ENCODE measurements at places on chromosomes 5 and 9.

DNA sequence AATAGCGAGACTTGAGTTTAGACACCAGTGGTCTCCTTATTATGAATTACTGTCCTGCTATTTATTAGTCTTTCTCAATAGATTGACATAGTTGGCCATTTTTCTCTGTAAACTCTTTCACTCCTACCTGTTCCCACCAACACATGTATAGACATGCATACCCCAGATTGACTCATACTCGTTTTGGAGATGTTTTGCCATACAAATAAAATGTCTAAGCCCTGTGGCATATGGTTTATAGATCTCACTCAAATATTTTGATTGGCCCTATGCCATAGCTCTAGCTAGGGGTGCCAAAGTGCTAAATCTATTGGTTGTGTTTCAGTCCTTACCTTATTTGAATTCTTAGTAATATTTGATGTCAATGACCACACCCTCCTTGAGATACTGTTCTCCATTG lies 42.3 kb downstream of the CAMK4 start:
- no peak overlapping the region for H3K27ac ChIP-seq
- H3K27me3 ChIP-seq, result no peaks in the 10 kb centered on the region
- no peak for DNase-seq

- H3K27ac ChIP-seq, result no peak overlapping the region
- no peak for DNase-seq
- H3K27me3 ChIP-seq, result no peaks in the 10 kb centered on the region
These were observed 246.2 kb downstream of the MAN2A1 start for GRCh38 chr5:109935833-109936490.

DNA sequence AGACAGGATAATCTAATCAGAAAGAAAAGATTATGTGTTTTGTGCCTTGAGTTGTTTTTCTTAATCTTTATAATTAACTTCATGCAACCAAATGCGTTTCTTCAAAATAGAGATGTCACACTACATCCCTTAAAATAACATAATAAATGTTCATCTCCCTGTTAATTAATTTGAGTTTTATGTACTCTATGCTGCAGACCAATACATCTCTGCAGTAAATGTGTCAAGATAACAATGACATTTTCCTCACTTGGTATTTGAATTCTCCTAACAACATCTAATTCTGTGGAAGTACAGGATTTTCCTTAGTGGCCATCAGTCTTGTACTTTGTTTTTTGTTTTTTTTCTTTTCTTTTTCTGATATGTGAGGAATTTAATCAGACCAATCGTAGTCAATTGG lies 279.2 kb upstream of the TYRP1 start:
- H3K4me3 ChIP-seq, result no peak overlapping the region
- no peaks in the 10 kb centered on the region for H3K27me3 ChIP-seq
- no peak overlapping the region for H3K27ac ChIP-seq
- no peaks in the 10 kb centered on the region for H3K4me1 ChIP-seq
- H3K36me3 ChIP-seq, result no peaks in the 10 kb centered on the region

GRCh38 chr9:72932619-72933018 lies 20.2 kb downstream of the ALDH1A1 start:
- no peak overlapping the region for H3K27ac ChIP-seq
- no peak for DNase-seq

GRCh38 chr9:89483592-89484474 lies 14.1 kb downstream of the SEMA4D start:
- no peak overlapping the region for H3K27ac ChIP-seq
- peaks cover 20% of the 10 kb centered on the region for H3K4me1 ChIP-seq
- peak; percentile 70 for DNase-seq
- no peaks in the 10 kb centered on the region for H3K36me3 ChIP-seq
- peak overlapping the region; percentile 63 for H3K4me3 ChIP-seq

DNA sequence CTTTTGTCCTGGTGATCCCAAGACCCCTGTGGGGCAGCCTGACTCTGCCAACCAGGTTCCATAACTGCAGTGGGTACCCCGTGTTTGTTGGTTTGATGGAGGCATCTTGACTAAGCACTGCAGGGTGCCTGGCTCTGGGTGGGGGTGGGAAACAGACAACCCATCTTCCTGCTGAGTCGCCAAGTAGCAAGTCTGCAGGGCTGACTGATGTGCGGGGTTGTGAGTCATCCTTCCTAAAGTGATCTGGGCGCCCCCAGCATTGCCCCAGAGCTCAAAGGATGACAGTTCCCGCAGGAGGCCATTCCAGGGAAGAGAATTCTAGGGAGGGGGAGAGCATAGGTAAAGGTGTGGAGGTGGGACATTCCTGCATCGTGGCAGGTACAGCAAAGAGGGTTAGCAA lies 23.5 kb downstream of the DAB2IP start:
- H3K27ac ChIP-seq, result no peak overlapping the region
- H3K4me3 ChIP-seq, result no peak overlapping the region
- no peaks in the 10 kb centered on the region for H3K4me1 ChIP-seq
- no peaks in the 10 kb centered on the region for H3K27me3 ChIP-seq
- DNase-seq, result no peak

GRCh38 chr5:112289465-112289864 lies 129.6 kb downstream of the EPB41L4A start:
- H3K4me1 ChIP-seq, result no peaks in the 10 kb centered on the region
- no peaks in the 10 kb centered on the region for H3K36me3 ChIP-seq
- DNase-seq, result no peak
- no peaks in the 10 kb centered on the region for H3K27me3 ChIP-seq
- H3K27ac ChIP-seq, result no peak overlapping the region

DNA sequence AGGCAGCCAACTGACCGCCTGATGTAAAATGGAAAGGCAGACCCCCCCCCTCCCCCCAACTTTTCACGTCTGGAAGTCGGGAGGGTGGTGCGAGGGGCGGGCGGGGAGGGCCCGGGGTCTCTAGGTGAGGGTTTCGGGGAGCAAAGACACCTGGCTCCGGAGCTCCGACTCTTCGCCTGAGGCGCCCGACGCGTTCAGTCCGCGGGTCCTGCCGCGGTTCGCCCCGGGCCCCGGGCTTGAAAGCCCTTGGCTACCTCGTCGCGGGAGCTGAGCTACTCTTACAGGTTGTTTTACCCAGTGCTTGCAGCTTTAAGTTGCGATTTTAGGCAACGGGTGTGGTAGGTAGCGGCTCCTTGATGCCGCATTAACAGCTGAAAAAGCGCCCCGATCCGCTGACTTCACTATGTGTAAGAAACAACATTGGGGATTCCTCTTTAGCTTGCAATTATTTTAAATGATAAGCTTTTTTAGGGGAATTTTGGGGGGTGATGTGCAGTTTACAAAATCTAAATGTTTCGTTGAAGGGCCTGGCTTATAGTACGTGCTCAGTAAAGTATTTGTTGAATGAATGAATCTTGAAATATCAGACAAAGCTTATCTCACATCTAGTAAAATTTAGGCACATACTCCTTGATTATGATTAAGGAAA lies 722 bp downstream of the CDC42SE2 start:
- no peaks in the 10 kb centered on the region for H3K27me3 ChIP-seq
- peak; percentile 78 for DNase-seq
- peaks cover 62% of the 10 kb centered on the region for H3K4me1 ChIP-seq
- H3K36me3 ChIP-seq, result peaks cover 4% of the 10 kb centered on the region
- peak overlapping the region; percentile 83 for H3K27ac ChIP-seq
- peak overlapping the region; percentile 98 for H3K4me3 ChIP-seq

DNA sequence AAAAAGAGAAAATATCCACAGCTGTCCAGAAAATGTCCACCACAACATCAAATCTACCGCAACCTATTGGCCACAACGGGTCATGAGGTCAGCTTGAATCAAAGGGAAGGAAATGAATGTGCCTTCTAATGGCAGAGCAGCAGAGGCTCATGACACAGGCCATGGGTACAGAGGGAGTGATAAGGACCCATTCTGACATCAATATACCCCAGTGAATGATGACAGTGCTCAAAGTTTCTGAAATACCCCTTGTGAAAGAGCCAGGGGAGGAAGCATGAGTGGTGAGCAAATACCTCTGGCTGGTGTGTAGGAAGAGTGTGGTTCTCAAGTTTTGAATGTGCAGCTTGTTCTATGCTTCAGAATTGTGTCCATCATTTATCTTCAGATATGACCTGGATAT lies 348.2 kb downstream of the IRX1 start:
- H3K36me3 ChIP-seq, result no peaks in the 10 kb centered on the region
- H3K4me3 ChIP-seq, result no peak overlapping the region
- H3K4me1 ChIP-seq, result no peaks in the 10 kb centered on the region
- DNase-seq, result no peak
- no peaks in the 10 kb centered on the region for H3K27me3 ChIP-seq

- no peaks in the 10 kb centered on the region for H3K27me3 ChIP-seq
- no peak for DNase-seq
- peaks cover 21% of the 10 kb centered on the region for H3K4me1 ChIP-seq
- no peak overlapping the region for H3K4me3 ChIP-seq
These were observed 2.2 kb upstream of the DPH7 start for GRCh38 chr9:137580954-137581322.

GRCh38 chr5:160363660-160364395 lies 6.6 kb downstream of the C1QTNF2 start:
- no peaks in the 10 kb centered on the region for H3K4me1 ChIP-seq
- no peaks in the 10 kb centered on the region for H3K36me3 ChIP-seq
- no peak for DNase-seq
- H3K27me3 ChIP-seq, result no peaks in the 10 kb centered on the region
- no peak overlapping the region for H3K27ac ChIP-seq

DNA sequence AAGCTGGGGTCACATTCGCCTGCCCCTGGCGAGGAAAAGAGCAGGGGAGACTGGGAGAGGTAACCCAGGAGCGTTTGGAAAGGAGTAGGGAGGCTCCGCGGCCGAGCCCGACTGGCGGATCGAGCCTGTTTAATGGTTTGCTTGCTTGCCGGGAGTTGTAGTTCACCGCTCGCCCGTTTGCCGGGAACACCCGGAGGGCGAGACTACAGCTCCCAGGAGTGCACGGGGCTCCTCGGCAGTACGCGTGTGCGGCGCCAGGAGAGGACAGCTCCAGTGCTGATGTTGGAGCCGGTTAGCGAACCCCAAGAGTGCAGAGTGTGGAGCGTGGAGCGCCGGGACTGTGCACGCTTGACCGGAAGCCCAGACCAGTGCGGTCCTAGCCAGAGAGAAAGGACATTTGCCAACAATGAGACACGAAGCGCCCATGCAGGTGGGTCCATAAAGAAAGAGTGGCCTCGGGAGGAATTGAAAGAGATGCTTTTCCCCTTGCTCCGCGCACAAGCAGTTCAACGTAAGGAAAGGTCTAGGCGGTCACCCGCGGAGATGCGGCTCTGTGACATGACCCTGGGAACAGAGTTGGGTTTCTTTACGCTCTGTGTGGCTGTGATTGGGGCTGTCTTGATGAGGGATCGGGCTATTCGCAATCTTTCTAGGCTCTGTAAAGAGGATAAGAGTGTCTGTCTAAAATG lies at the start of gene RAB3C:
Gene RAB3C, plus strand, starts transcription at position 273 of the 689 bp plus-strand sequence. Its CDS starts 134 bp downstream, at position 407.
- no peaks in the 10 kb centered on the region for H3K27me3 ChIP-seq
- H3K4me3 ChIP-seq, result peak within 1 kb of the TSS; percentile 64
- H3K36me3 ChIP-seq, result no peaks in the 10 kb centered on the region
- DNase-seq, result peak; percentile 89

DNA sequence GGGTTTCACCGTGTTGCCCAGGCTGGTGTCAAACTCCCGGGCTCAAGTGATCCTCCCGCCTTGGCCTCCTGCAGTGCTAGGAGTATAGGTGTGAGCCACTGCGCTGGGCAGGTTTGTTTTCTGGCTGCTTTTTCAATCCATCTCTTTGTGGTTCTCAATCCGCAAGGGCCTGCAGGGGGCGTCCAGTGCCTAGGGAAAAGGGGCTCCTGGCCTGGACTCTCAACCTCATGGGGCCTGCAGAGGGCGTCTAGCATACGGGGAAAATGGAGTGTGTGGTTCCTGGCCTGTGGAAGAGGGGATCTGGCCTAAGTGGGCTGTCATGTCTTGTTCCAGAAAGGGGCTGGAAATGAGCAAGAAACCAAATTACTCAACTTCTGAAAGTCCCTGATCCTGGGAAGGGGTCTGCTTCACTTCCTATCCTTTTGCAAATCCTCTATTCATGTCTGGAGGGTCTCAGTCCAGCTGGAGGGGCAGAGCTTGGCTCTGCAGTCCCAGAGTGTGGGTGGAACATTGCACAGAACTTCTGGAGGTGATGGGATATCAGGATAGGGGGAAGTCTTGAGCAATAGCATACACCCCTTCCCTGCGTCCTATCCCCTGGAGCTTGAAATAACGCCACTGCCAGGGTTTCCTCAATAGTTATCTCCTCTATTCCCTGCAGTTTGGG lies 12.7 kb upstream of the CCL27 start:
- H3K4me3 ChIP-seq, result no peak overlapping the region
- H3K27ac ChIP-seq, result no peak overlapping the region
- DNase-seq, result peak; percentile 93
- H3K4me1 ChIP-seq, result no peaks in the 10 kb centered on the region
- no peaks in the 10 kb centered on the region for H3K27me3 ChIP-seq

GRCh38 chr5:76807296-76807695 lies 11.5 kb upstream of the F2RL1 start:
- H3K4me3 ChIP-seq, result no peak overlapping the region
- no peaks in the 10 kb centered on the region for H3K27me3 ChIP-seq
- no peak for DNase-seq
- H3K27ac ChIP-seq, result no peak overlapping the region

DNA sequence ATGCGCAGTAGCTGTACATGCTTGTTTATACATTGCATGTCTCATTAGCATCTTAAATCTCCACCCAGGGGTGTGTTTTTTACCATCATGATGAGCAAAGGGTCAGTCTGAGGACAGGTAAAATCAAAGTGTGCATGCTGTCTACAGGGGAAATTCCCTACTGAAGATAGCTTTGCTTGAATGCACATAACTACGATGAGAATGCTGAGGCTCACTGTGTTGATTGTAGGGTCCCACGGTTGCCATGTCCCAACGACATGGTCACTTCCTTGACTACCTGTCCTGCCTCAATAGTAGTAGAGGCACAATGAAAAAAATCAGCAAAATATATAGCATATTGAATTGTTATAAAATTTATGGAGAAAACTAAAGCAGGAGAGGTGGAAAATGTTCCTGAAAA lies 95.6 kb upstream of the TUSC1 start:
- H3K36me3 ChIP-seq, result no peaks in the 10 kb centered on the region
- H3K4me3 ChIP-seq, result no peak overlapping the region
- DNase-seq, result no peak
- no peak overlapping the region for H3K27ac ChIP-seq
- no peaks in the 10 kb centered on the region for H3K27me3 ChIP-seq
- H3K4me1 ChIP-seq, result no peaks in the 10 kb centered on the region

DNA sequence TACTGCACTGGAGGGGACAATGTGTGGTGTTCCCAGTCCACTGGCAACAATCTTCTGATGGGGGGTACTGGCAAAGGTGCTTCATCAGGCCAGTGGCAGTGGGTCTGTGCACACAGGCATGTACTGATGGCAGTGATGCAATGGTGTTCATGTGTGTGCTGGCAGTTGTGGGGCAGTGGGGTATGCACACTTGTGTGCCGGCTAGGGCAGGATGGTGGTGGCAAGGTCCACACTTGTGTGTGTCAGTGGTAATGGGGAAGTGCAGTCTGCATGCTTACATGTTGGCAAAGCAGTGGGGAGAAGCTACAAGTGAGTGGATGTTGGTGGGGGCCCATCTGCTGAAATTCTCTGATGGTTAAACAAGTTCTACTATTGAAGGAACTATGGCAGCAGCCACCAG lies 504.6 kb upstream of the ZNF462 start:
- H3K27me3 ChIP-seq, result no peaks in the 10 kb centered on the region
- no peak for DNase-seq
- no peak overlapping the region for H3K27ac ChIP-seq
- no peaks in the 10 kb centered on the region for H3K4me1 ChIP-seq
- H3K4me3 ChIP-seq, result no peak overlapping the region

- no peak for DNase-seq
- H3K4me3 ChIP-seq, result no peak overlapping the region
- H3K27me3 ChIP-seq, result no peaks in the 10 kb centered on the region
These were observed 6.2 kb downstream of the ZNF883 start for GRCh38 chr9:113005777-113006176.
